Fibroblast of mammary gland (primary cell): ENCODE measurements at places on chromosomes 4 and X.

DNA sequence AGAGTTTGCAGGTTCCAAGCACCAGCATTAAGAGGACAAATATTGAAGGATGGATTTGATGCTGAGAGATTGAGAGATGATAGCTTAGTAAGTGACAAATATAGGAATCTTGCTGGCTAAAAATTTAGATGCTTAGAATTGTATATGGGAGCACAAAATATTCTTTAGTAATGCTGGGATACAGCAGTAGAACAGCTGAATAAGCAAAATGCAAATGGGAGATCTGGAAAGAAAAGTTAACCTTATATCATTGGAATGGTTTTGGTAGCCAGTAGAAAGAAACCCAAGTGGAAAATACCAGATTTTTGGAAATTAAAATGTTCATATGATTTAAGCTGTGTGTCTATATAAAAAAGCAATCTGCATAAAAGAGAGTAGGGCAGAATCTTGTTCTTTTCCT, 308.6 kb upstream of the CPEB2 start:
- DNase-seq, result no peak

DNA sequence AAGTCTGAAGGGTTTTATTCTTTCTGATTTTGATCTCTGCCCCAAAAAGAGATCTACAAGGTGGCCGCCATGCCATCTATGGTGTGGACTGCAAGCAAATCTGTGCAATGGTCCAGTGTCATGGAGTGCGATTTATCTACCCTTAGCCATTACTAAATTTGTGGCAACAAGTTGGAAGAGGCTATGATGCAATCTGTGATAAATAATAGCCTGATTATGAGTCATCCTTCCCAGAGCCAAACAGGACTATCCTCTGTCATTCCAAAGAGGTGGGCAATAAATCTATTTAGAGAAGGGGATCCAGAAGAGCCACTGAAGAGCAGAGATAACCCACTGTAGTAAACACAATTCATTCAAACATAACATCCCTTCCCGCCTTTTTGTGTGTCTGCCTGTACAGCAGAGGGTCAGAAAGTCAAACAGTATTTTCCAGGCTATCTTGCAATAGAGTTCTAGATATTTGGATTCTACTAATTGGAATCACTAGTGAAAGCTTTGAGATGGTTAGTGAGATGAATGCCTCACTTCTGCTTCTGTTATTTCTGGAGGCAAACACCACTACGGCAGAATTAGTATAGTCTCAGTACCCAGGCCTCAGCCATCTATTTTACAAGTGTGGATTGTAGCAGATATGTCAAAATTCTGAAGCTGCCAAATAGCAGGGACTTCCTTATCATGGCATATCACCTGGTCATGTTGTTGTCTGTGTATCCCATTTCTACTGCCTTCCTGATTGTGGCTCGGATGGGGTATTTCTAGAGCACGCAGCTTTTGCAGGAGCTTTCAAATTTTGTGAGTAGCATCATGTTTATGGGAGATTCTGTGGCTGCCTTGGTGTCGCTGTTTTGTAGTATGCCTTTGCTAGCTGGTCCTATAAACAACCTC, 192.0 kb downstream of the SMIM20 start:
- DNase-seq, result peak; percentile 83

GRCh38 chr4:113556382-113557134, 205.0 kb downstream of the CAMK2D start:
- DNase-seq, result no peak

- DNase-seq, result no peak
Measured at GRCh38 chrX:64198036-64198435, 7.5 kb downstream of the AMER1 start.

DNA sequence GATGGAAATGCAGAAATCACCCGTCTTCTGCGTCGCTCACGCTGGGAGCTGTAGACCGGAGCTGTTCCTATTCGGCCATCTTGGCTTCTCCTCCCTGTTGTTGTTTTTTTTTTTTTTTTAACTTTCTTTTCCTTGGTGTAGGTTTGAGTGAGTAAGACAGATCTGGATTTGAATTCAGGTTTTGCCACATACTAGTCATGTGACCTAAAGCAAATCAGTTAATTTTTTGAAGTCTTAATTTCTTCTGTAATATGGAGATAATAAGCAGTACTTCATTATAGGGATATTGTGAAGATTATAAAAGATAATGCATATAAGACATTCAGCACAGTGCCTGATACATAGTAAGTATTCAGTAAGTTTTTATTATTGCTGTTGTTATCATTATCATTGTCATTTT, 41.5 kb upstream of the BRS3 start:
- DNase-seq, result no peak

DNA sequence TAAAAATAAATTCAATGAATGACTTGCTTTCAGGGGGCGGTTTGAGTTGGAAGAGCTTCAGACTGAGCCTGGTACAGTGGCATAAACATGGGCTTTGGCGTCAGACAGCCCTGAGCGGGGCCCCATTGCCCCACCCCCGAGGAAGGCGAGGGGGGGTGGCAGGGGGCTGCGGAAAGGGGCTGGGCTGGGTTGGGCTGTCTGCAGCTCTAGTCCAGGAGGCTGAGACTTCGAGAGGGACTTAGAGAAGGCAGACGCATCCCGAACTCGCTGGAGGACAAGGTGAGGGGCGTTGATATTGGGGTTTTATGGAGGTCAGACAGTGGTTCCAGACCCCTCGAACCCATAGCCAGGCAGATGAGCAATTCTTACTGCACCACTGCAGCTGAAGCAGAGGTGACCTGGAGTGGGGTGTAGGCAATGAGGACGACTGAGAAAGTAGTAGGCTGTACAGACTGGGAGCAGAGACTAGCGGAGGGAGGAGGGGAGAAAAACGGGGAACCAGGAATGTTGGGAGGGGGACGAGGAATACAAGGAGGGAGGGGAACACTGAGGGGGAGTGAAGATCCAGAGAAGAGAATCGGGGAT, at the start of gene MAGED2:
Gene MAGED2, plus strand, starts transcription at position 222 of the 585 bp plus-strand sequence. CDS start 1,587 bp downstream, outside the sequence.
- DNase-seq, result peak; percentile 3

DNA sequence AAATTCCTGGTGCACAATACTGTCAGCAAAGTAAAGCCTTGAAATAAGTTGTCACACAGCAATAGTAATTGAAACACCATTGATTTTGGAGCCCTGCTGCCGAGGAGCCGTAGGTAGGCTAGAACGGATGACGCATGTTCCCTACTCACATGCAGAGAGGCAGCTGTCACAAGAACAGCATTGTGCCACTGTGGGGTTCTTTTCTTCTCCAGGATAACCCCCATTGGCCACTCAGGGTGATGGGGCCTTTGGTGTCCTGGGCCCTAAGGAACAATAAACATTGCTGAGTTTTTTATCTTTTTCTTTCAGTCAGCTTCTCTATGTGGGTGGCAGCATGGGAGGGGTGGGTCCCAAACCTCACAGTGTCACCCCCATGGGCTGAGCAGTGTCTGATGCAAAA, 542.3 kb downstream of the BCOR start:
- DNase-seq, result no peak

DNA sequence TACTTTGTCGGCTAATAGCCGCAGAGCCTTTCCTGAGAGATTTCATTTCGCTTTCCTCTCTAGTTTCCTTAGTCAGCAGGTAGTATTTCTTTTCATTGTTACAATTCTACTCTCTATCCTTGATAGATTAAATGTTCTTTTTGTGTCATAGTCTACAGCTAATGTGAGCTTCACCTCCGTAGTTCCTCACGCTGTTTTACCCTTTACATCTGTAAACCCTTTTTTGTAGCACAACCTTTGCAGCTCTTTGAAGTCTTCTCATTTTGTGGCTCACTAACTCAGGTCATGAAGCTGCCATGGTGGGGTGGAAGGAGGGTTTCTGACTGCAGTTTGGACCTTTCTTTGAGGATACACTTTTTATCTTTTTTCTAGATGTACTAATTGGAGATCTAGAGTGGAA, 1008.8 kb upstream of the PABPC4L start:
- no peak for DNase-seq

DNA sequence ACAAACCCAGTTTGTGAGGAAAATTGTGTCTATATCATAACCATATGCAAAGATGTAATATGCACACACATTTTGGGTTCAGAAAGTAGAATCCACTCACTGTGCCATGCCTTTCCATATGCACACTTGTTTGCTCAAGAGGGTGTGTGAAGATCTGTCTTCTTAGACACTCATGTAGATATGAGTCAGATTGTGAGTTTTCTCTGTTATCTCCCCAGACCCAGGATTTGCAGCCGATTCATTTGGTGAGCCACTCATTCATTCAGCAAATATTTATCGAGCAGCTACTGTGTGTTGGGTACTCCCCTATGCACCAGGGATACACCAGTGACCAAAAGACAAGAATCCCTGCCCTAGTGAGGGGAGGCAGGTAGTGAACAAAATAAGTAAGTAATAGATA, 81.5 kb downstream of the CLCN5 start:
- no peak for DNase-seq

DNA sequence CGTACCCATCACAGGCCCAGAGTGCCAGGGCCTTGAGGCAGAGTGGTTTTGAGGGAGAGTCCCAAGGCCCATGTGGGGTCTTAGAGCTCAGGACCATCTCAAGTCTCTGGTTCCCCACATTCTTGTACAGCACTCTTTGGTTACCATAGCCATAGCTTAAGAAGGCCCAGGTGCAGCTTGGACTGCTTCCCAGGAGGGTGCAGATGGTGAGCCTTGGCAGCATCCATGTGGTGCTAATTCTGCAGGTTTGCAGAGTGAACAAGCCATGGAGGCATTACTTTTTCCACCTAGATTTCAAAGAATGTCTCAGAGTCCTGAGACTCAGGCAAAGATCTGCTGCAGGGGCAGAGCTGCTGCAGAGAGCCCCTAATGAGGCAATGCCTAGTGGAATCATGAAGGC, 171.7 kb downstream of the STK32B start:
- no peak for DNase-seq

- peak; percentile 11 for DNase-seq
Measured at GRCh38 chr4:15493411-15493810, 23.7 kb downstream of the CC2D2A start.

DNA sequence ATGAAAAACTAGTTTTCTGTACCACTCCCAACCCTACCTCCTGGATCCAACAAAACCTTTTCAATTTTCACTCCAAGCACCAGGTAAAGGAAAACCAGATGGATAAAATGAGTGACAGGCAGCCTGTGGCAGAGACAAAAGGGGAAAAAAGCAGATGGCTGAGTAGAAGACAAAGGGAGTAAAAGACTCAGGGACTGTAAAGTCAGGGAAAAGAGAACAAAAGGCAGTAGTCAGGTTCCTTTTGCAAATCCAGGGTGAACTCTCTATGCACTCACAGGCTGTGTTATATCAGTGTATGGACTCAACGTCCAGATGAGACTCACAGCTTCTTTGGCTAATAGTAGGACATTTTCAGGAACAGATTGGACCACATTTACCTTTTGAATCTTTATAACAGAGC, 54.2 kb downstream of the QRFPR start:
- no peak for DNase-seq

DNA sequence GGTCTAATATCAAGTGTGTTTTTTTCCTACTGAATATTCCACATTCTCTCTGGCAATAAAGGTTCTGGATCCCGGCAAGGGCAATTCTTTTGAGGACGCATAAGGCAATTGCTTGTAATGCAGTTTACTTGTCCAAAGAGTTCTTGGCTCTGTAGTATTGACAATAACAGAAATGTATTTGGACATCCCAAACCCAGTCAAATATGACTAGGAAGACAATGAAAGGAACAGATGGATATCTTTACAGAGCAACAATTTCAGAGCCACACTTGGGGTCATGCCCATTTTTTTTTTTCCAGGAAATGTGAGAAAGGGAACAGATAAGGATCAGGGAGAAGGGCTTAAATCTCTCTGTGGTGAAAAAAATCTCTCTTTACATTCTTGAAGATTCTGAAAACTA, 12.2 kb downstream of the GK2 start:
- DNase-seq, result no peak

DNA sequence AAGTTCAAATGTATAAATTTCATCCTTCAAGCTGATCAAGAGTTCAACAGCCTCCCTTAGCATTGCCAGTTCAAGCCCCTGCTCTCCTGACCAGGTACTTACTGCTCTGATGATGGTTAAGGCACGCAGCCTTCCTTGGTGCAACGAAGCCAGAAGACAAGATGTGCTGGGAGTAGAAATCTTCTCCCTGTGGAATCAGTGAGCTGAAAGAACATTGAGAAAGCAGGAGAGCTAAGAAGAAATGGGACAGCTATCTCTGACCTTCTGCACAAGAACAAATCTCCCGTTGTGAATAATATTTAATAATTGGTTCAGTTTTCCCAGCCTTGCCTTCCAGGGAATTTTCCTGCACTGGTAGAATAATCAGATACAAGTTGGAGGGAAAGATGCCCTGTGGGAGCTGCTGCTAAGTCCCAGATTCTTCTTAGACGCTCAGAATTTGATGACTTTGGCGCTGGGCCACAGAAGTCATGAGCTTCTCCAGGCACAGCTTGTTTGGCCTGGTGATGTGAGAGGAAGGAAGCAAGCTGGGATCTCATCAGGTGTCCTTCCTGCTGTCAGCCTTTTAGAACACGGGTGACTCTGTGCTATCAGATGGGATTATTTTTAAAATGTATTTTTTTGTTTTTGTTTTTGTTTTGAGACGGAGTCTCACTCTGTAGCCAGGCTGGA, 77.8 kb downstream of the CD38 start:
- no peak for DNase-seq

DNA sequence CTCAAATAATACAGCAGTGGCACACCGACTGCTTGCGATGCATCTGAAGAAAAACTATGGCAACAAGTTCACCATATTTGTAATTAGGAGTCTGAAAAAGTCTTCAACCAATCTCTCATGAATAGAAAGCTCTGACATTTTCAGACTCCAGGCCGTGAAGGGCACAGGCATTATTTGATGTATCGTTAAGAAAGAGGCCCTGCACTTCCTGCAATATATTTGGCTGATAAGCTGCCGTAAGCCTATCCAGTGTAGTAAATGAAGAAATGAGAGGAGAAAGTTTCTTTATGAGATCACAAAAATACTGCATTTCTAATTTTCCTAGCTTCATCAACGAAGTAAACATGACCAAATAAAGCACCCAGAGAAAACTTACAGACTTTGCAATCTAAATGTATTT, 613.8 kb upstream of the TECRL start:
- DNase-seq, result no peak

DNA sequence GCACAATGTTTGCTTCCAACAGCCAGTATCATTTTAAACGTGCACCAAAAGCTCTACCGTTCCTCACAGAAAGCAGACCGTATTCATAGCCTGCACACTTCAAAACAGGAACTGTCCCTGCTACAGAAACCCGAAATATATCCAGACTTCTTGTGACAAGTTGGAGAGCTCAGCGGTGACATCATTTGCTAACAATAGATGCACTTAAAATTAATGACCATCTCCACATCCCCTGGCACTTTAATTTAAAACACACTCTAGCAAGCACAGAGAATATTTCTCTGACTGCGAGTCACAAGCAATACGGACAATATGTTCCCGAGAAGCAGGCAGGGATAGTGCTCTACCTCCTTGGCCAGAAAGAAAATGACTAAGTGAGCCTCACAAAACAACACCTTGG, 2.5 kb downstream of the NYX start:
- DNase-seq, result peak; percentile 72

- no peak for DNase-seq
Measured at GRCh38 chrX:40142417-40142816, 44.7 kb upstream of the BCOR start.

GRCh38 chr4:185925910-185926360, 113.9 kb upstream of the SORBS2 start:
- DNase-seq, result no peak
